ENCODE measurements at places on chromosomes 12 and 14.

DNA sequence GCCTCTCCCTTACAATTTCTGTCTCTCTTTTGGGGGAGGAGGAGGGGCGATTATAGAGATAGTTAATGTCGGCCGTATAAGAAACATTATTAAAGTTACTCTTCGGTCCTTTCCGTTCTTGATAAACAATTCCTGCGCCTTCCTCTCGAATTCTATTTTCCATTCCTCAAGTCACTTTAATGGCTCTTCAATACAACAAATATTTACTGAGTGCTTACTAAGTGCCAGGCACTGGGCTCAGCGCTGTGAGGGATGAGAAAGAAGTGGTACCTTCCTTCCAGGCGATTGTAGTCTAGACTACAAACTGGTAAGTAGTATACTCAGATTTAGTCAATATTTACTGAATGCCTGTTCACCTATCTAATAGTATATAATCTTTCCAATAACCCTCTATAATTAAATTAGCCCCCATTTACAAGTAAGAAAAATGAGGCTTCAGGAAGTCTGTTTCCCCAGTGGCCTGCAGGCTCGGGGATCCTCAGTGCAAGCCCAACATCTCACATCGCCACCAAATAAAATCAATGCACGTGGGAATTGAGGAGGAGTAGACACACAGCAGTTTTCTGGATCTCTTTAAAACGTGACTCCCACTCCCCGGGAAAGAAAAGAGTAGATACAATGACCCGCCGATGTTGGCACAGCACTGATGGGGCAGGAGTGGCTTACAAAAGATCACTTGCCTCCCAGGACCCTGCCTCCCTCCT lies 589 bp upstream of the ZNF219 start:
- no peak for DNase-seq

DNA sequence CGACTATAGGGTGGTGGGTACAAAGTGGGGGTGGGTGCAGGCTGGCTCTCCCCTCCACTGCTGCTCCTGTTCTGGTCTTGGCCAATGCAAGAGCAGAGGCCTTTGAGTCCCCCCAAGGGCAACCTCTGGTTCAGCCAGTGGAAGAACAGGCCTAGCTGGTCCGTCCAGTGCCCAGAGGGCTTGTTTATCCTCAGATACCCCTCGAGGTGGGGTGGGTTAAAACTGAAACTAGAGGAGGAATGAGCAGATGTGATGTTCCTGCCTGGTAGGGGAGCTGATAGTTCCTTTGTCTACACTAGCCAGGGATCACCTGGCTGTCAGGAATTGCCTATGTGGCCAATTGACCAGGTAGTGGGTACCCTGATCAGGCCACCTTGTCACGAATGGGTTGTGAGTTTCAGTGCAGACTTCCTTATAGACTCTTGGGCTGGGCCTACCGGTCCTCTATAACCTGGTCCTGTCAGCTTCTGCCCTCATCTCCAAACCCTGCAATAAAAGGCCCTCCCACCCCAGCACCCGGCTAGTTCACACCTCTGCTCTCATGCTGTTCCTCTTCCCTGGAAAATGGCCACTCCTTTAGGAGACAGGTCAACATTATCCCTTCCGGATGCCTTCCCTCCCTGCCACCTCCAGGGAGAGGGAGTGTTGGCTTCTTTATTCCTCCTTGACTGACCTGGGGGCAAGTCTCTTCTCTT lies 10.7 kb upstream of the HSP90AA1 start:
- no peak for DNase-seq

DNA sequence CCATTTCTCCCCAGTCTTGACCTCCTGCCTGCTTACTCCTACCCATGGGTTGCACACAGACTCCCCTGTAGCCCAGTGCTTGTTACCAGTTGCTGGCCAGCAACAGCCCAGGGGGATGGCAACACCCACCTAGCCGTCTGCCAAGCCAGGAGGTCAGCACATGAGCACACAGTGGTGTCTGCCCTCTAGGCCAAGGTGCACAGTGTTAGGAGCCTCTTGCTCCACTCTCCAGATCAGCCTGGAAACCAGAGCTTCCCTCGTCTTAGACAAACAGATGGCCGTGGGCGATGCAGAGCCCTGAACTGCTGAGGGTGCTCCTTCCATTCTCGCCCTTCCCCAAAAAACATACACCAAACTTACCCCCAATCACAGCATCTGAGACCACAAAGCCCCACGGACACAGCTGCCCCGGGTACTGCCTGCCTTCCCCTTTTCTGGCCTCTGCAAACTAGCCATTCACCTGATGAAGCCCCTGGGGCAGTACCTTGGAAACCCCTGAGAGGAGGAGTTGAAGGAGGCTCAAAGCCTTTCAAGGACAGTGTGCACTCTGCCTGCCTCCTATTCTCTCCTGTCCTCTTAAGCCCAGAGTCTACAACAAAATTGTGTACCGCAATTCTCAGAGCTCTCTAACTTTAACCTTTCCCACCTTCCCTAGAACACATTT lies 1.0 kb upstream of the GPD1 start:
- no peak for DNase-seq

- DNase-seq: no peak
Observed at GRCh38 chr12:53505086-53505485, 2.2 kb downstream of the NPFF start.

DNA sequence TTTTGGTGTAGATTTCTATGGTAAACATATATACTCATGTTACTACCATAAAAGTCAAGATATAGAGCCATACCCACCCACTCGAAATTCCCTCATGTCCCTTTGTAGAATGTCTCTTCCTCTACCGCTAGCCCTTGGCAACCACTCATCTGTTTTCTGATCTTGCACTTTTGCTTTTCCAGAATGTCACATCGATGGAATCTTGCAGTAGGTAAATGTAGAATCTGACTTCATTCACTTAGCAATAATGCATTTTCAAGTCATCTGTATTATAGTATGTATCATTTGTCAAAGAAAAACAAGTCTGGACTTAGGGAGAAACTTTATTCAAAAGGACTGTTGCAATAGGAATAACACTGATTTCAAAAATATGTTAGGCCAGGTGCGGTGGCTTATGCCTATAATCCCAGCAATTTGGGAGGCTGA lies 19.3 kb upstream of the CLEC2D start:
- DNase-seq: no peak

GRCh38 chr12:96769400-96769799 lies 137.7 kb upstream of the NEDD1 start:
- no peak for DNase-seq

DNA sequence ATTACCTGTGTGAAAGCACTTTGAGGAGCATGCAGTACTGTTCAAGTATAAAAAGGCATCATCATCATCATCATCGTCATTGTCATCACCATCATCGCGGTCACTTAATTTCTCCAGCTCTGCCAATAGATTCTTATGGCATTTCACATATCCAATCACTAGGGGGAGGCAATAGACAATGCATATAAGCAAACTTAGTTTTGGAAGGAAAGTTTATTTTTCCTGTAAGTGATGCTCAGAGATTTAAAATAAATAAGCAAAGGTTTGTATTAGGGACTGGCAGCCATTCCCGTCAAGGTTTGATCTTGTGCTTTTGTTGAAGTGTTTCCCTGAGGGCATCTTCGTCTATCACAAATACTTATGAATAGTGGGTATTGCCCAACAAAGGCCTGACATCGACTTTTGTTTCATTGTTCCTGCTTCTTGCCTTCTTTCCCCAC lies 127.4 kb downstream of the KTN1 start:
- peak; percentile 54 for DNase-seq

GRCh38 chr12:95633732-95634465 lies 82.6 kb upstream of the USP44 start:
- no peak for DNase-seq

GRCh38 chr14:104143521-104144452 lies 5.4 kb downstream of the KIF26A start:
- DNase-seq: no peak

- no peak for DNase-seq
Observed at GRCh38 chr14:103124501-103125001, 1.3 kb downstream of the TNFAIP2 start.

Data from SJCRH30 (cell line).